ENCODE measurements at places on chromosomes 16 and 17.

GRCh38 chr17:1995907-1996799, 29.0 kb downstream of the RTN4RL1 start:
- DNase-seq = no peak

DNA sequence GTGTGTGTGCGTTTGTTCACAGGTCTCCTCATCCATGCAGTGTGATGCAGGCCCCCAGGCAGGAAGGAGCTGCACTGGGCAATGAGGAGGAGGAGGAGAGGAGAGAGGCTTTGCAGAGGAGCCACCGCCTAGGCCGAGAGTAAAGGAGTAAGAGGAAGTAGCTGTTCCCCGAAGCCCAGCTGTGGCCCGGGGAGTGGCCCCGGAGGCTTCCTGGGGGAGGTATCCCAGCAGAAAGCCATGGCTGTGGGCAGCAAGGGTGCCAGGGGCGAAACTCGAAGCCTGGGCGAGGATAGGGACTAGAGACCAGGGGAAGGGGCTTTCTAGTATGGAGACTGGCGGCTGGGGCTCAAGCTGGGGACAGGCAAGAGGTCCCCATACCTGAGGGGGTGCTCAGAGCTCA, 12.2 kb downstream of the C16orf95 start:
- no peak for DNase-seq

- DNase-seq = no peak
Observed at GRCh38 chr17:44770166-44770925, 11.6 kb downstream of the ADAM11 start.

- DNase-seq = no peak
Observed at GRCh38 chr17:29376667-29377270, 13.4 kb upstream of the TAOK1 start.

DNA sequence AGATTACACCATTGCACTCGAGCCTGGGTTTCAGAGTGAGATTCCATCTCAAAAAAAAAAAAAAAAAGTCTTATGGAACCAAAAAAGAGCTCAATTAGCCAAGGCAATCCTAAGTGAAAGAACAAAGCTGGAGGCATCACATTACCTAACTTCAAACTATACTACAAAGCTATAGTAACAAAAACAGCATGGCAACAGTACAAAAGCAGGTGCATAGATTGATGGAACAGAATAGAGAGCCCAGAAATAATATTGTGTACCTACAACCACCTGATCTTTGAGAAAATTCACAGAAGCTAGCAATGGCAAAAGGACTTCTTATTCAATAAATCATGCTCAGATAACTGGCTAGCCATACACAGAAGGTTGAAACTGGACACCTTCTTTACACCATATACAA, 24.7 kb upstream of the CCL2 start:
- DNase-seq = no peak

DNA sequence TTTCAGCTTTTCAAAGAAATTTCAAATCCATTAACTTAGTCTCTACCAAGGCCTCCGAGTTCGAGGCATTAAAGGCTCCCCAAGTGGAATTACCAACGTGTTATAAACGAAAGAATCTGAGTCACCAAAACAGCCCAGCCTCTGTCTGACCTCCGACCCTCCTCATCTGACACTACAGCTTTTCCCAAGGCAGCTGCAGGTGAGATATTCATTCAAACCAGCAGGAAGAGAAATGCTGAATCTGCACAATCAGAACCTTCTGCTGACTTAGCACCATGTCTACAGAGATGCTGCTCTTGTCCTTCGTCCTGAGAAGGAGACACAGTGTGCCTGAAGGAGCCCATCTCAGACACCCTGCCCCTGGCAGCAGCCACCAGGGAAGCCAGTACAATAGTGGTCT, 30.5 kb downstream of the GRIN2A start:
- no peak for DNase-seq

DNA sequence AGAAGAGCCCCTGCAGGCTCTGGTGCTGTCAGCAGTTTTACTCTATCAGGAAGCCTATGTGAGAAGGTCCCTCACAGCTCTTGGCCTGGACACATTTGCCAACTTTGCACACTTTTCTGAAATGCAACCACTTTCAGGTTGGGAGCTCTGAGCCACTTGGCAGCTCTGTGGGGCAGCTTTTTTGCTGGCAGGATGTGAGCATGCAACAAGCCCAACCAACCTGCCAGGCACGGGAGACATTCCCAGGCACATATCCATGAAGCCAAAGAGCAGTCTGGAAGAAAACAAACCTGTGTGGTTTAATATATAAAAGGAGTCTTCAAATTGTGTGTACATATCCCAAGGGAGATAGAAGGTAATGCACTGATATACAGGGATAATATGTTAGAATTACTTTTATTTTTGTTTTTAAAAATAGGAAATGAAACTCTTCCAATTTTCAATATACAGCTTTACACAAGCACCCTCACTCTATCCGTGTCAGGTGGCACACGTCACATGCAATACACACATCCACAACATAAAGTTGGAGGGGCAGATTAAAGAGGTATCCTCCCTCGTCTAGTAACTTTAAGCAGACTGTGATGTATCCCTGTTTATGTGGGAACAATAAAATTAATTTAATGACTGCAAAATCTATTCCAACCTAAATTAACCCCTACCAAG, 57.4 kb upstream of the COX10 start:
- DNase-seq = no peak

GRCh38 chr17:31355935-31356334, 34.5 kb upstream of the EVI2A start:
- no peak for DNase-seq

DNA sequence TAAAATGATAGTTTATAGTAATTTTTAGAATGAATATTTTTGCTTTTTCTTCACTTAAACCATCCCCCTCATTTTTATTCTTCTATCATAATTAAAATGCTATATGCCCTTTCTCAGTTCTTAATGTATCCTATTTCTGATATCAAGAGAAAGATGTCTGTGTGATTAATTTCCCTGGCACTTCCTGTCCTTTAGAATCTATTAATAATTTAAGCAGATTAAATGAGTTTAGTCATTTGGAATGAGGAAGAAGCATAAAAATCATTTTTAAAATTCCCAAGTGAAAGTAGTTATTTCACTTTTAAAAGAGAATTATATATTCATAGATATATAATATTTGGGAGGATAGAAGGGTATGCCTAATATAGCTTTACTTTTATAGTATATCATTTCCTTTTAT, 27.8 kb upstream of the CDR2 start:
- no peak for DNase-seq

DNA sequence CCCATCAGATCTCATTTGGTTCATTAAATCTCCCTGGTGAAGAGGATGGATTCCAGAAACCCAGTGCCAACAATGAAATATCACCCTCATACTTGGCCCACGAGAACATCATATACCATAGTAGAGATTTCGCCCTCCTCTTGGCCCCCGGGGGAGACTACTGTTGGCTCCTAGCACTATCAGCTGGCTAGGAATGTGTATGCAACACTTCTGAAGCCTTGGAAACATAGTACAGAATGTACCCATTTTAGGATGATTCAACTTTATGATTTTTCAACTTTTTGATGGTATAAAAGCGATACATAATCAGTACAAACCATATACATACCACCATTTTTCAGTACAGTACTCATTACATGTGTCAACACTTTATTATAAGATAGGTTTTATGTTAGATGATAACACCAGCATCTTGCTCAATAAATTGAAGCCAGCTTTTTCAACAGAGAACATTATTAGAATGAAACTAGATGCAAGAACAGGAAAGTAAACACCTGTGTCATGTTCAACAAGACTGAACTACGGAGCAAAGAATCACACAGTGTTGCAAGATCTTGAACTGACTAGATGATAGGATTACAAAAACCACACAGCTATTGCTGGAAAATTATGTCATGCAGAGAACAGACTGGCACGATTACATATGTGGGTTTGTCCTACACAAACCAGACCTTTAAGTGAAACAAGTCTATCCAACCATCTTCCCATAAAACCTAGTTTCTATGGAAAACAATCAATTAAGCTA, 17.2 kb downstream of the RSL1D1 start:
- no peak for DNase-seq

DNA sequence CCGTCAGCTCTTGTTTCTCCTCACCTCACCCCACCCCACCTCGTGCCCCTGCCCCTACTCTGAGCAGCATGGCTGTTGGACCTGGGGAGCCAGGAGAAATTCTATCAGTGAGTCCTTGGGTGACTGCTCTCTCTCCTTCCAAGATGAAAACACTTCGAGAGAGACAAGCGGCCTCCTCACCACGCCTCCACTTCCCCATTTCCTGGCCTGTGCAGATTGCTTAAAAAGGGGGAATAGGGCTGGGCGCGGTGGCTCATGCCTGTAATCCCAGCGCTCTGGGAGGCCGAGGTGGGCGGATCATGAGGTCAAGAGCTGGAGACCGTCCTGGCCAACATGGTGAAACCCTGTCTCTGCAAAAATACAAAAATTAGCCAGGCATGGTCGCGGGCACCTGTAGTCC, 9.5 kb downstream of the DLX4 start:
- no peak for DNase-seq

GRCh38 chr16:86932130-86932982, 354.0 kb downstream of the FOXL1 start:
- no peak for DNase-seq

- DNase-seq = no peak
Observed at GRCh38 chr16:49478616-49479015, 105.0 kb downstream of the C16orf78 start.

- DNase-seq = no peak
Observed at GRCh38 chr17:35315283-35315682, 58.1 kb downstream of the SLFN11 start.

DNA sequence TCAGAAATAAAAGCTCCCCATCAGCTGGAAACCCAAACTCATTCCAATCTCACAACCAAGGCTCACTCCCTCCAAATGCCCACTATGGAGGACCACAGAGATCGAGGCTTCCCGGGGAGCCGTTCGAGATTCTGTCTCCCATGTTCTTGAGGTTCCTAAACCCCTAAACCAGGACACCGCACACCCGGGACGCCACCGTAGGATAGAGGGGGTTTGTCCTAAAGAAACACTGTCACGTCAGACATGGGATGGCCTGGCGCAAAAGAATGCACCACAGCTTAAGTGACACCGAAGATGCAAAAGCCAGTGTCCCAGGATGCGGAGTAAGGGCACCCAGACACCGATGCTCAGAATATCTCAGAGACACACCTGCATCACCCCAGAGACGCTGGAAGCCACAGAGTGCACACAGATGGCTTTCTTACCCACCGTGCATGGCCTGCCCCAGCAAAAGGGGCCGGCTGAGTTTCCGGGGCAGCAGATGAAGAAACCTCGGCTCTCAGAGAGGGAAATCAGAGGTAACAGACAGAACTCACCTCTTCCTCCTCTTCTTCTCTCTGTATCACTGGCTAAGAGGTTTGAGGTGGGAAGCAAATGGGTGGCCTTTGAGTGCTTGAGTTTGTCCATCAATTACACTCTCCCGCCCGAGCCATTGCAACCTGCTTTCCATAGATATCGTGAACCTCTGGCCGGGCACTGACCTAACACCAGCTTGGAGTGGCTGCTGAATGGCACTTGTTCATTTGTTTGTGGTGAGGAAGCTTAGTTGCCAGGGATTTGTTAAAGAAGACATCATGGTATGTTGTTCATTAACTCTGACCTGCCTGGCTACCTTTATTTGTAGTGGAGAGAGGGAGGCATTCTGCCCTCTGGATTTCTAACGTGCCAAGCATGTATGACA, 65.1 kb upstream of the TNRC6C start:
- DNase-seq = no peak

GRCh38 chr17:8922451-8922850, 43.1 kb downstream of the PIK3R5 start:
- DNase-seq = no peak

- no peak for DNase-seq
Observed at GRCh38 chr16:46801428-46802049, 29.4 kb downstream of the C16orf87 start.

- no peak for DNase-seq
Observed at GRCh38 chr16:87186446-87186845, 130.7 kb downstream of the C16orf95 start.

GRCh38 chr17:63827801-63828221, 348 bp upstream of the FTSJ3 start:
- no peak for DNase-seq

DNA sequence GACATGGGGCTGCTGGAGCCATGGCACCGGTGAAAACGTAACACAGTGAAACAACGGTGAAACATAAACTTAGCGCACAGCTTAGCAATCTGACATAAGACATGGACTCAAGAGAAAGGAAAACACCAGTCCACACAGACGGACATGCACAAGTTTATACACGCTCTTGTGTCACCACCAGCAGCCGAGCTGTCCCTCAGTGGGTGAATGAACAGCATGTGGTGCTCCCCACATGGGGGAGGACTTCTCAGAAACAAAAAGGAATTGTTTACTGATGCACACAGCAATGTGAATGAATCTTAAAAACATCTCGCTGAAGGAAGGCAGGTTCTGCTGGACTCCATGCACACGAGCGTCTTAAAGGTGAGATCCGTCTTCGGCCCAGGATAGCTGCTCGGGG, 34.2 kb downstream of the KLHDC4 start:
- DNase-seq = no peak

- no peak for DNase-seq
Observed at GRCh38 chr17:77666462-77666861, 292.0 kb upstream of the TNRC6C start.

- DNase-seq = no peak
Observed at GRCh38 chr16:21989751-21990150, 11.2 kb downstream of the PDZD9 start.

DNA sequence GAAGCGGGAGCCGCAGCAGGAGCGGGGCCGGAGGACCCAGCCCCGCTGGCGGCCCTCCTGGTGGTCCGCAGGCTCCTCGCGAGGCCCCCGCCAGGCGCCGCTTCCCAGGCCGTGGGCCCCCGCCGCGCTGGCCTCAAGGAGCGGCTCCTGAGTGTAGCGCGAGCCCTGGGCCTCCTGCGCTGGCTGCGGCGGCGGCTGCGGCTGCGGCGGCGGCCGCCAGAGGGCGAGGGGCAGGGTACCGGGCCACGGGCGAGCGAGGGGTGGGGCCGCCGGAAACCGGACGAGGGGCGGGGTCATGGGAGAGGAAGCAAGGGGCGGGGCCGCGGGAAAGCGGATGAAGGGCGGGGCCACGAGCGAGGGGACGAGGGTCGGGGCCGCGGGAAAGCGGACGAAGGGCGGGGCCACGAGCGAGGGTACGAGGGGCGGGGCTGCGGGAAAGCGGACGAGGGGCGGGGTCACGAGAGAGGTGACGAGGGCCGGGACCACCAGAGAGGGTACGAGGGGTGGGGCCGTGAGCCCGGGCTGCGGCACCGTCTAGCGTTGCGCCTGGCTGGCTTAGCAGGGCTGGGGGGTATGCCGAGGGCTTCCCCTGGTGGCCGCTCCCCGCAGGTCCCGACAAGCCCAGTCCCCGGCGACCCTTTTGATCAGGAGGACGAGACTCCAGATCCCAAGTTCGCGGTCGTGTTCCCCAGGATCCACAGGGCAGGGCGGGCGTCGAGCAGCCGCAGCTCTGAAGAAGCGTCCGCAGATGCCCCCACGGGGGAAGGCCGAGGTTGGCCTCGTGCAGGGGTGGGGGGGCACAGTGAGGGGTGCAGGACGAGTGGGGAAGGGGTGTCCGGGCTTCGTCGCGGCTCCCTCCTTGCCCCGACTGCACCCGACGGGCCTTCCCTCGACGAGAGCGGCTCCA, 1.7 kb downstream of the MYO15B start:
- DNase-seq = peak; percentile 97

All from stimulated activated CD4-positive, alpha-beta T cell treated with anti-CD3 and anti-CD28 coated beads, Interleukin-2, amount 100 ng/mL, for 4 hours (primary cell).